ENCODE measurements at places on chromosomes 13 and 19.

DNA sequence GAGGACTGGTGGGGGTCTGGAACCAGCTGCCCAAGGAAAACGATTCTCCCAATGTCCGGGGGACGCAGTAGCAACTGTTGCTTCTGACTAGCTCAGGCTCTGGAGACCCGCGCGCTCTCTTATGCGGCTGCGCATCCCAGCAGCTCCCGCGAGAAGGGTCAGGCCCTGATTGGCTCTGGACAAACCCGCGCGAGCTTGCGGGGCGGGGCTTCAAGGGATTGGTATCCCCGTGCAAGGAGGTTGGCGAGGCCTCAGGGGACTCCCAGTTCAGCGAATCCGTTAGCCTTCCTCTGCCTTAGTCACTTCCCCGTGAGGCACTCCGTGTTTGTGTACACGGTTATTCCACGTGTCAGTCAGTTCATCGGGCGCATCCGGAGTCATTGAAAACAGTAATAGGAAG, 20.2 kb downstream of the SIGLECL1 start:
- DNase-seq: no peak

DNA sequence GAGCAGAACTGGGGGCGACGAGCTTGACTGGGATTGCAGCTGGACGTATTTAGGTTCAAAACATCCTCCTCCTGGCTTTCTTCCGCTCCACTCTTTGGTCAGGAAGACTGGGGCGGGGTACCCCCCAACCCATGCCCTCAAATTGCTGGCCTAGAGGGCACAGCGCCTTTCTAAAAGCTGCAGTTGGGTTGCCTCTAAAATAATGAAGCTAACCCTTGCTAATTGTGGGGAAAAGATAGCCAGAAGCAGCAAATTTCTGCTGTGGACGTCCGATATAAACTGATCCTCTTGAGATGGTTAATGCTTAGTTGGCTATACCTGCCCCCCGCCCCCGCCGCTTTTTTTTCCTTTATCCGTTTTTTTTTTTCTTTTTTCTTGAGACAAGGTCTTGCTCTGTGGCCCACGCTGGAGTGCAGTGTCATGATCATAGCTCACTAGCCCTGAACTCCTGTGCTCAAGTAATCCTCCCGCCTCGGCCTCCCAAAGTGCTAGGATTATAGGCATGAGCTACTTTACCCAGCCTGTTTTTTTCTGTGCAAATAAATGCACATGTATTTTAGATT, 754 bp upstream of the CHERP start:
- DNase-seq: no peak

DNA sequence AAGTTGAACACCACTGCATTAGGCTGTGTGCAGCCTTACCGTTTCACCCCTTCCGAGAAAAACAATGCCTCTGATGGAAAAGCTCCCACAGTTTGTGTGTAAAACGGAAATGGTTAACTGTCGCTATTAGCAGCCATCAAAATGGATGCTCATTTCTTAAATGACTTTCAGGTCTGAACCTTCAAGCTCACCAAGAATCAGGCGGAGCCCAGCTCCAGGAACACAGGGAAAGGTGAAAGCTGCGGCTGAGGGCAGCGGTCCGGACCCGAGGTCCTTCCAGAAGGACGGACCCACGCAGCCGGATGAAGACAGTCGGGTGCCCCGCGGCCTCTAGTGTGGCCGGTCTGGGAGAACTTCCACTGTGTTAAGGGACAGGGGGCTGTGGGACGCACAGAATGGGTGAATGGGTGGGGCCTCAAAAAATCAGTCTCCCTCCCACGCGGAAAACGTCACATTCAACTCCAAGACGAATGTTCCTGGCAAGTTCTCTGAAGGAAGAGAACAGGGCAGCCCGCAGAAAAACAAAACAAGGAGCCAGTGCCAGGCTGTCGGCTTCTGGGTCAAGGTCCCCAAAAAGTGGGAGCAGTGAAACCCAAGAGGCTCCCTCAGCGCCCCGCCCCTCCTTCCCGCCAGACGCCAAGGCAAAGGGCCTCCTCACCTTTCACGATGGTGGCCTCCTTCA, 4.9 kb downstream of the IRS2 start:
- DNase-seq: no peak

GRCh38 chr13:46106839-46107371, 2.1 kb upstream of the CPB2 start:
- DNase-seq: no peak

GRCh38 chr19:46049597-46049996, 8.8 kb upstream of the IGFL4 start:
- no peak for DNase-seq

DNA sequence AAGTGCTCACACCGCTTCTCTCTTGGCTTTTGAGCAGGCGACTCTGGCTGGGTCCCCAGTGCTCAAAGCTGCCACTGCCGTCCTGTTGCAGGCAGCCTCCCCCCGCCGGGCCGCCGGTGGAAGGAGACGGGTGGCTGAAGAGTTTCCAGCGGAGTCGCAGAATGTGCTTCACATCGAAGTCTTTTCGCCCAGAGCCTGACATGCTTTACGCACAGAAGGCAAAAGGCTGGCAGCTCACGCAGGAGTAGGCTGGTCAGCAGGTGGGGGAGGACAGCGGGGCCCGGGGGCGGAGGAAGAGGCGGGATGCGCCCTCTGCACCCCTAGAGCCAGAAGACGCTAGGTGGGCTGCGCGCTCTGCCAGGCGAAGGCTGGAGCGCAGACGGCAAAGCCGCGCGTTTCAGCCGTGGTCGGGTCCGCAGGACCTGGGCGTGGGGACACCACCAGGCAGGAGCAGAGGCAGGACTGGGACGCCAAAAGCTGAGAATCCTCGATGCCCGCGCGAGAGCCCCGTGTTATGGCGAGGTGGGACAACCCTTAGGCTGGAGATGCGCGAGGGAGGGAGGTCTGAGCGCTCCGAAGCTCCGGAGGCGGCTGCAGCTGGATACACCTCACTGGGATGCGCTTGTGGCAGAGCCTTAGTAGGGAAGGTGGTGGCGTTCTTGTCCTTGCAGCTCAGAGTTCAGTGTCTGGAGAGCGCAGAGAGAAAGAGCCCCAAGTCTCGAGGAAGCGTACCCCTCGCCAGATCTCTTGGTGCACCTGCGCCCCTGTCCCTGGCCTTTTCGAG, at the start of gene ATXN8OS:
Gene ATXN8OS, plus strand, starts transcription at position 329 of the 784 bp plus-strand sequence.
- DNase-seq: no peak

- peak; percentile 35 for DNase-seq
Measured at GRCh38 chr13:27359199-27359821, 65.1 kb upstream of the GTF3A start.

GRCh38 chr13:72194523-72194922, 327.5 kb upstream of the DACH1 start:
- DNase-seq: no peak

DNA sequence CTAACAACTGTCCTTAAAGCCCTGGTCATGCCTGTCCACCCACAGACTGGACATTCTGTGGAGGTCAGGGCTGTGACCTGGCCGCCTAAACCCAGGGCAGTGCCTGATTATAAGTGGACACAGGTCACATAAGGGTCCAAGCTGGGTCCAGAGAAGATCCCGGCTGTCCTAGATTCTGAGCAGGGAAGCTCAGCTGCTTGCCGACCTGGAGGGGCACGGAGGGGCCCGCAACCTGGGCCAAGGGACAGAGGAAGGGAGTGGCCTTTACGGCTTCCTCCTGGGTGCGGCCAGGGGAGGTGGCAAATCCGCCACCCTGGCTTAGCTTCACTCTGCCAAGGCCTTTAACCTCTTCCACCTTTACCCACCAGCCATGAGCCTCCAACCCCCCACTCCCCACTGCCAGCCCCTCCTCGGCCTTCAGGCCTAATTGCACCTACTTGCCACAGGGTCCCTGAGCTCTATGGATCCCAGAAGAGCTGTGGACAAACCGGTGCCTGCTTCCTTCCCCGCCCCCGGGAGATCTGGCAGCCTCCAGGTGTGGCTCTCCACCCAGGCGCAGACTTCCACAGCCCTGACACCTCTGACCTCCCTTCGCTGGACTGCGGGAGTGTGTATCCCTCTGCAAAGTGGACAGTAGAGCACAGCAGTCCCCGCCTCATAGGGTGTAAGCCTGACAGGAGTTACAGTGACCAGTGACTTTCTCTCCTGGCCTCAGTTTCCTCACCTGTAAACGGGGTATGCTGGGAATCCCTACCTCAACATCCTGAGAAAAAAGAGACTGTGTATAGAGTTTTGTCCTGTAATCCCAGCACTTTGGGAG, 1.7 kb downstream of the CD320 start:
- DNase-seq: no peak

DNA sequence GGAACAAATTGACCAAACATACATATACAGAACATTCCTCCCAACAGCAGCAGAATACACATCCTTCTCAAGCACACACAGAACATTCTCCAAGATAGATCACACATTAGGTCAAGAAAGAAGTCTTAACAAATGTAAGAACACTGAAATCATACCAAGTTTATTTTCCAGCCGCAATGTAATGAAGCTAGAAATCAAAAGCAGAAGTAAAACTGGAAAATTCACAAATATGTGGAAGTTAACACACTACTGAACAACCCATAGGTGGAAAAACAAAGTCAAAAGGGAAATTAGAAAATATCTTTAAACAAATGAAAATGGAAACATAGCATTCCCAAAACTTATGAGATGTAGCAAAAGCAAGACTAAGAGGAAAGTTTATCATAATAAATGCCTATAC, 692.6 kb downstream of the DIAPH3 start:
- no peak for DNase-seq

GRCh38 chr13:27826379-27827353, 34.4 kb downstream of the GSX1 start:
- DNase-seq: peak; percentile 37

DNA sequence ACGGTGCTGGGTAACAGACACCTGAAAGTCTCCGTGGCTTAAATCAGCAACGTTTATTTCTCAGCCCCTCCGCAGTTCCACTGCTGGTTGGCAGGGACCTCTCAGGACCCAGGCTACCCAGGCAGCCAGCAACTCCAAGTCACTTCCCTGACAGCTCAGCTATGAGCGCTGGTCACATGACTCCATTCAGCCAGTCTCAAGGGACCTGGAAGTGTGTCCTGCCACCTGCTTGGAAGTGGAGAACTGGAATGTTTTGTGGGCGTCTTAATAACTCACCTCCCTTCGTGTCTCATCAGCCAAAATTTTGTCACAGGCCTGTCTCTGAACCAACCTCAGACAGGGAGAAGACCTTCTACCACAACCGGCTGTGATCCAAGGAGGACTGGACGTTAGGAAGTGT, 72.8 kb downstream of the DPF1 start:
- DNase-seq: no peak

GRCh38 chr19:46718157-46718933, 1.4 kb upstream of the PRKD2 start:
- no peak for DNase-seq
